Effector CD4-positive, alpha-beta T cell (primary cell): ENCODE measurements at places on chromosomes 3 and 15.

DNA sequence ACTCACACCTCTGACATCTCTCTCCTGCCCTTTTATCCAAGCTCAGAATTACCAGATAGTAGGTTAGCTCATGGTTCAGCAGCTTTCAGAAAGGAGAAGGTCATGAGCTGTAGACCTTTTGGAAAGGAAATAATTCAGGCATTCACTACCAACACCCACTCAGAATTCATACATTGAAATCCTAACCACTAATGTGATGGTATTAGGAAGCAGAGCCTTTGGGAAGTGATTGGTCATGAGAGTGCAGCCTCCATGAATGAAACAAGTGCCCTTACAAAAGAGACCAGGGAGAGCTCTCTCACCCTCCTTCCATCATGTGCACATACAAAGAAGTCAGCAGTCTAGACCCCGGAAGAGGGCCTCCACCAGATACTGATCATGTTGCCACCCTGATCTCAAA lies 315.8 kb upstream of the CCDC54 start:
- no peak for DNase-seq

GRCh38 chr3:47414161-47414564 lies 33.3 kb downstream of the PTPN23 start:
- DNase-seq: no peak

- DNase-seq: no peak
Observed at GRCh38 chr3:57041674-57042073, 18.8 kb upstream of the SPATA12 start.

DNA sequence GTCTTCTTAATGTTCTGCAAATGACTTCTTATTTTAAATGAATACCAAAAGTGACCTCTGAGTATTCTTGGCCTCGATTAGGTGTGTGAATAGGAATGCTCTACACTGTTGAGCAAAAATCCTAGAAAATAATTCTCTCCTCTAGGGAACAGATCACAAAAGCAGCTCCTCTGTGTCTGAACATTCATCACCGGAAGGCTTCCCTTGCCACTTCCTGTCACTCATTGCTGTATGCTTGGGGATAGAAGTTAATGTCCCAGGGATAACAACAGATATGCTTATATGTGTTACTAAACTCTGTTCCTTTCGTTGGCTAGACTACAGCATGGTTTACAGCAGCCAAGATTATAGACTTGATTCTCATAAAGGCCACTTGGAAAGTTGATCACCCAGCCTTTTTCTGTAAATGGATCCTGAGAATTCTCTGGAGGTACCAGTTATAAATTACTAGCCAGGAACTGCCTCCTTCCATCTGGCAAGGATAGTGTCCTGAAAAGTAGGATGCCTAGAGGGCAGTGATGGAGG lies 16.0 kb upstream of the PTX3 start:
- DNase-seq: no peak

DNA sequence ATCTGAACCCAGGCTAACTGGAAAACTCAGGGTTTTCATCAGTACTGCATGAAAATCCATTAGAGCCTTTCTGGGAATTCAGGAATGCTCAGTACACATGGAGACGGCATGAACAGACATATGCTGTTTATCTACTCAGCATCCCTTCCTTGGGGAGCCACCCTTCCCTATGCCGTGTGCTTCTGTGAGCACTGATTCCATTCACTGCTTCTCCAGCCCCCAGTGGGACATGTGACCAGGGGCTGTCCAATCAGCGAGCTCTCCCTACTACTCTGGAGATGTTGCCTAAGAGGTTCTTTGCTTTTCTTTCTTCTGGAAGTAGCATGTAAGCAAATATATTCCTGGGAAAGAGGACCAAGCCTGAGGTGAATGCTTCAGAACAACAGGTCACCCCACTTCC lies 5.6 kb upstream of the PCOLCE2 start:
- no peak for DNase-seq

DNA sequence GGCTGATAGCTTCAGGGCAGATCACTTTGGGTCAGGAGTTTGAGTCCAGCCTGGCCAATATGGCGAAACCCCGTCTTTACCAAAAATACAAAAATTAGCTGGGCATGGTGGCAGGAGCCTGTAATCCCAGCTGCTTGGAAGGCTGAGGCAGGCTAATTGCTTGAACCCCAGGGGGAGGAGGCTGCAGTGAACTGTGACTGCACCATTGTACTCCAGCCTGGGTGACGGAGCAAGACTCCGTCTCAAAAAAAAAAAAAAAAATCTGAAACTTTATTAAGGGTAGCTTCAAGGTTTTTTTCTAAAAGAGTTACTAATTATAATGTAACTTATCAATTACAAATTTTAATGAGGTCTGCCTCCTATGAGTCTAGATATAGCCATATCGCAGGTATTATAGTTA lies 5.1 kb downstream of the NECTIN3 start:
- DNase-seq: no peak

DNA sequence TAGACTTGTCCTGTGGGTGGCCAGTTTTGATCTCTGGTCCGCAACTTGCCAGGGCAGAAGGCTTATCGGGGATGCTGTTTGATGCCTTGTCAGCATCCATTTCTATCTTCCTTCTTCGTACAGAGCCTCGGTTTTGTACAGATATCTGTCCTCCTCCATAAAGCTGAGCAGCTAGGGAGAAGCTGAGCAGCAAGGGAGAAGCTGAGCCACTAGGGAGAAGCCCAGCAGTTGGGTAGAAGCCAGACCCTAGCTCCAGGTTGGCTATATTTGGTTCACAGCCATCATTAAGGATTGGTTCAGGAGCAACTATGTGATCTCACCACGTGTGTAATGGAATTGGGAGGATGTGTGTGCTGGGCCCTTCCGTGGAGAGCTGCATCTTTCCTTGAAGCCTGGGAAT lies 46.7 kb downstream of the PTPRG start:
- no peak for DNase-seq

GRCh38 chr15:31041610-31042009 lies 50.2 kb upstream of the MTMR10 start:
- no peak for DNase-seq

DNA sequence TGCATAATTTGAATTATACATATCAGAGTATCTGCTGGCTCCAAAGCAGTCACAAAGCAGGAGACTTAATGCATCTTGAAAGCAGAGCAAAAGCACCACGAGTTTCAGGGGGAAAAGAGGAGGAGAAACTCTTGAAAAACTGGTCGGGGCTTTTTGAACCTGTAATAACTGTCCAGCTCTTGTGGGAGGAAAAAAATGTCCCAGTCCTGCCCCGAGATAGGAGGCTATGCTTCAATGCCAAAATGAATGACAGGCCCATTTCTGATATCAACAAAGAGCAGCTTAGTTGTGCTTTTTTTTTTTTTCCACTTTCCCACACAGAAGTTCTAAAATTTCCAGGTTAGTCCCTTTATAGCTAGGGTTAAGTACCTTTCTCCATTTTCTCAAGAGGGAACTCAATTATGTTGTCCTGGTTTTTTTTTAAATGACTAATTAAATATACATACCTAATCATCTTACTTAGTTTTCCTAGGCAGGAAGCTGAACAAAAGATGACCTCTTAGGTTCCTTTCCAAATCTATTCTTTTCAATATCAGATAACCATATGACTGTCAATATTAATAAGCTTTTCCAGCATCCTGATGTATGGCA lies 120.2 kb downstream of the TFDP2 start:
- no peak for DNase-seq

GRCh38 chr3:125078951-125079674 lies 23.3 kb upstream of the HEG1 start:
- DNase-seq: no peak

DNA sequence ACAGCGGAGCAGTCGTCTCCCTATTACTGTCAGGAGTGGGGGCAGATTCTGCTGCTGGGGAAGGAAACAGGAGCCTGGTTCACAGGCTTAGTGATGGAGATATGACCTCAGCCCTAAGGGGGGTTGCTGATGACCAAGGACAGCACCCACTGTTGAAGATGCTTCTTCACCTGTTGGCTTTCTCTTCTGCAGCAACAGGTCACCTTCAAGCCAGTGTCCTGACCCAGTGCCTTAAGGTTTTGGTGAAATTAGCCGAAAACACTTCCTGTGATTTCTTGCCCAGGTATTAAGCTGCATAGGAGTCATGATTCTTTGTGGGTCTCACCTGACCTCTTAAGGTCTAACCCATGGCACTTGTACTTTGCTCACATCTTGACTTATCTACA lies 14.0 kb downstream of the ATRIP start:
- DNase-seq: no peak

- DNase-seq: no peak
Observed at GRCh38 chr15:26926081-26926480, 44.9 kb upstream of the GABRG3 start.

GRCh38 chr15:71632576-71633195 lies 177.7 kb upstream of the NR2E3 start:
- DNase-seq: no peak

DNA sequence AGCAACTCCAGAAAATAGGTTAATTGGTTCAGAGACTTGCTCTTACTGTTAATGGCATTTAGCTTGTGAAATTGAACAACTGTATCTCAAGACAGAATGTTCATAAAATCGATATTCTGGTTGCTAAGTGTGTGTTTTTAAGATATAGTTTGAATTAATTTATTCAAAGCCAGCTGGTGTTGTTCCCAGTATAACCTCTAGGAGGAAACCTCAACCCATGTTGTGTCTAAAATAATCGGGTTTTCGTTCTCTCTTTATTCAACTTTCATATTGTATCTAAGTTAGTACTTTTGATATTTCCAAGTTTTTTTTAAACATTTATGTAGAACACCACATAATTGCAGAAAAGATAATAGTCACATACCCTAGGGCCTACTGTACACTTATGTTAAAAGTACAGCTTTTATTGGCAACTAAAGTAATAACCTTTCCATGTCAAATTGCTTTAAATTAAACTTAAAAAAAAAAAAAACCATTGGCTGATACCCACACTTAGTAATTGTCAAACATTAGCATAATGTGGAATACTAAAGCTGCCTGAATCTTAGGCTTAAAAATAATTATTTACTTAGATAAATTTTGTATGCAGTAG lies 90.9 kb downstream of the SAMMSON start:
- no peak for DNase-seq

GRCh38 chr15:23440596-23440995 lies 6.4 kb downstream of the GOLGA6L2 start:
- DNase-seq: no peak

GRCh38 chr3:122880173-122880572 lies 85.3 kb downstream of the SLC49A4 start:
- no peak for DNase-seq

DNA sequence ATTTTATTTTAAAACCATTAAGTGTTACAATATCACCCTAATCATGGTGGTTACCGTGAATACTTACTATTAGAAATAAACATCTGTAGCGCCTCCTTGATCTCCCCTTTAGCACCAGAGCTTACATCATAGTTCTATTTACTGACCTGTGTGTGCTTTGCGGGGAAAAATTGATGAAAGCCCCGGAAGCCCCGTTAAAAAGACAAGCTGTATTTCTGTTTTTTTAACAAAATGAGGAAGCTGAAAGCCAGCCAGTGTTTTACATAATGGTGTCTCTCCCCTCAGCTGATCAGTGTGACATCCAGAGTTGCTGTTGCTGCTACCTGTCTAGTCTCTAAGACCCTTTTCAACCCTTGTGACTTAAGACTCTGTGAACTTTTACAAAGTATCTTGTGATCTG lies 100.8 kb downstream of the OPA1 start:
- DNase-seq: no peak

DNA sequence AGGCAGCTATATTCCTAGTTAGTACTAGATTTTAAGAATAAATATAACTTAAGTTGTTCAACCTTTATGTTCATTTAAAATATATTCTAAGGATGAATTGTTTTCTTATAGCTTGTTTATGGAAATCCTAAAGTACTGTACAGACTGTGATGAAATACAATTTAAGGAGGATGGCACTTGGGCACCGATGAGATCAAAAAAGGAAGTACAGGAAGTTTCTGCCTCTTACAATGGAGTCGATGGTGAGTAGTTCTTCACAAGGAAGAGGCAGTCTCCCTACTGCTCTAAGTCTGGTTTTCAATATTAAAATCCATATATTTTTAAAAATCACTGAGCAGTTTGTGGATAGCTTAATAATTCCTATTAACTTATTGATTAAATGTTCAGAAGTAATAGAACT lies 29.6 kb downstream of the CALML4 start:
- no peak for DNase-seq

GRCh38 chr15:80609091-80609490 lies 86.0 kb upstream of the ABHD17C start:
- DNase-seq: no peak

DNA sequence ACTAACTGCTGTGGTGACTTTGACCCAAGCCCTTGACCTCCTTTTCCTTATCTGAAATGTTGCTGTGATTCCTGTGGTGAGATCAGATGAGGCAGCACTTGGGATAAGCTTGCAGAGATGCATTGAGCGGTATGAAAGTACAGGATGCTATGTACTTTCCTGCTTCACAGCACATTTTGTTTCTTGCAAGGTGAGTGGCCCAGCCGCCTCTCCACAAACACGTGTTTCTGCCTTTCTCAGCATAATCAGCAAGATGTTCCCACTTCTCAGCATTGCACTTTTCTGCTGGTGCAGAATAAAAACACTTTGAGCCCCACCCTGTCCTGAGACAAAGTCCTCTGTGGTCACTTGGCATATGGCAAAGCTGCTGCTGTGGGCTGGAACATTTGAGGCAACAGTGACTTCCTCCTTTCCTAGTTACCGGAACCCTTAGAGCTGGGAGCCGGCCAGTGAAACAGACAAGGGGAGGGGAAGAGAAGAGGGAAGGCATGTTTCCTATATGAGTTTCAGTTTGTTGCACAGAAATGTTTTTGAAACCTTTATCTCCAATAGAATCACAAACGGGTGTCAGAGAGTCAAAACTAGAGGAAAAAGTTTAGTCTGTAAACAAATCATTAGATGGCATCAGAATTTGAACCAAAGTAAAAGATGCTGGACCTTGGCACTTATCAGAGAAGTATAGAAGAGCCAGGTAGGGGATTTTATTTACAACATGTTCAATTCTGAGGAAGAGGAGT lies 5.0 kb downstream of the NUDT16 start:
- DNase-seq: no peak

DNA sequence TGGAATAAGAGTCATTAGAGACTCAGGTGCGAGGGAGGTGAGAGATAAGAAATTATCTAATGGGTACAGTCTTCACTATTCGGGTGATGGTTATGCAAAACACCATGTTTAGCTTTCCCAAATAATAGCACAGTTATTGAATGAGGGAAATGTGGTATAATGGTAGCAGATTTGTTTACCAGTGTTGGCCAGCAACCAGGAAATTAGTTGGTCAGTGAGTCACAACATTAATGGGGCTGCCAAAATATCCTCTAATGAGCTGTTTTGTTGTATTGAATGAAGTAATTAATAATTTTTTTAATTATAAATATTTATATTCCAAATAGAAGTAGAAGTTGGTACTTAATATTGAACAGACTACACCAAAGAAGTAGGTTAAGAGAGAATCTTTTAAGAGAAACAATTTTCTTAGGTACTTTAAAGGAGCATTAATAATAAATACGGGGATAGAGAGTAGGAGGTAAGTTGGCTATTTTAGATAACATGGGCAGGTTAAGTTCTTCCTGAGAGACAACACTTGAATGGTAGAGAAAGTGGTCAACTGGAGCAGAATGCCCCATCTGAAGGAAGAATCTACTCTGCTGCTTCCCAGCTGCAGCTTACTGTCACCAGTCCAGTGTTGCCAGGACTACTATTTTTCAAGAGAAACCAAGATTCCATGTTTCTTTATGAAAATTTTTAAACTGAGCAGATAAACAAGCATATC lies 218.8 kb downstream of the UBE2E2 start:
- no peak for DNase-seq
